ENCODE measurements at places on chromosomes 1 and 21.

DNA sequence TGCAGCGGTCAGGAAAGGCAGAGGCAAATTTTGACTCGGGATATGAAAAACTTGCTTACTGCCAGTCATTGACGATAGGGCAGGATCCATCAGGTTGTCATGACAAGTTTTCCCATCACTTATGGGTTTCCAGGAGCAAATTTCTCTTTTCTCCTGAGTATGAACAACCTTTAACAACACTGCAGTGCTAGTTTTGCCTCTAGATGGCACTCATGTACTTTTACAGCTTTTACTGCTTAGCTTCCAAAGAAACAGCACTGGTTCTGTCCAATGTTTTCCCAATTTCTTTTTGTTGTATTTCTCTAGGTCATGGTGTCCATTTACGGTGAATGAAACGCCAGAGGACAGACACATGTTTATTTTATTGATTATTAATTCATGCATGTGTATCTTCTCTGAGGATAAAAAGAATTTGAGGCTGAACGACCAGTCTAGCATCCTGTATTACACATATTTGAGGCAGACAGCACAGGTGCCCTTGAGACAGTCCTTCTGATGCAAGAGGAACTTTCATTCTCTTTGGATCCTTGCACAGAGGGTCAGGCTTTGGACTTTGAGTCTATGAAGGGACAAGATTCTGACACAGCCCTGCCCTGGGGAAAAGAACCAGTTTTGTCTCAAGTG lies 112.3 kb upstream of the TRABD2B start:
- peak; percentile 85 for DNase-seq

DNA sequence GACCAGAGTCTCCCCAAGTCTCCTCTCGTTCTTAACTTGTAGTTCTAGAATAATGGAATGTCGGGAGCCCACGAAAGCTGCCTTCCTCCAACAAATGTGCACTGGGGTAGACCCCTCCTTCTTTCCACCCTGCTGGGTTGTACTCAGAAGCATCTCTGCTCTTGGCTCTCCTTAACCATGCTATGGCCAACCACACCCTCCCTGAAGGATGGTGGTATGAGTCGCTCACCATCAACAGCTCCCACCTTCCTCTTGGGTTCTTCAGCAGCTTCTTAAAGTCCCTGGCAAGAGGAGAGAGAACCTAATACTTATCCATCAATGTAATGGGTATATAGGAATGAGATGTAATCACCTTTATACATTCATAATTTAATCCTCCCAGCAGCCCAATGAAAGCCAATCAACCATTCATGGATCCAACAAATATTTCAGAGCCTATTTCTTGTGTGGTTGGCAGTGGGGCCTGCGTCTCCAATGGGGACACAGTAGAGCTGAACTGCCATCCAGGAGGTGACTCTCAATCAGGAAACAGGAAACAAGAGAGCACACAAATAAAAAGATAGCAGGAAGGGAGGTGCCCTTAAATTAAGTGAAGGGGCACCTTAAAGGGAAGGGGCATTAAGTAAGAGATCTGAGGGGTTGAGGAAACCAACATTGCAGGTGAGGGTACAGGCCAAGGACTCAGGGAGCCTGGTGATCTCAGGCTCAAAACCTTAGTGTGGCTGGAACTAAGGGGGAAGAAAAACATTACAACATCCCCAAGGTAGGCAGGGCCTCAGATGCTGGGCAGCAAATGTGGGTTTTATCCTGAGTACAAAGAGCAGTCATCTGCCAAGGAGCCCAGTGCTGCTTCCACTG lies 64.4 kb upstream of the ETS2 start:
- DNase-seq: no peak

- no peak for DNase-seq
Observed at GRCh38 chr1:59366346-59366745, 69.5 kb downstream of the FGGY start.

DNA sequence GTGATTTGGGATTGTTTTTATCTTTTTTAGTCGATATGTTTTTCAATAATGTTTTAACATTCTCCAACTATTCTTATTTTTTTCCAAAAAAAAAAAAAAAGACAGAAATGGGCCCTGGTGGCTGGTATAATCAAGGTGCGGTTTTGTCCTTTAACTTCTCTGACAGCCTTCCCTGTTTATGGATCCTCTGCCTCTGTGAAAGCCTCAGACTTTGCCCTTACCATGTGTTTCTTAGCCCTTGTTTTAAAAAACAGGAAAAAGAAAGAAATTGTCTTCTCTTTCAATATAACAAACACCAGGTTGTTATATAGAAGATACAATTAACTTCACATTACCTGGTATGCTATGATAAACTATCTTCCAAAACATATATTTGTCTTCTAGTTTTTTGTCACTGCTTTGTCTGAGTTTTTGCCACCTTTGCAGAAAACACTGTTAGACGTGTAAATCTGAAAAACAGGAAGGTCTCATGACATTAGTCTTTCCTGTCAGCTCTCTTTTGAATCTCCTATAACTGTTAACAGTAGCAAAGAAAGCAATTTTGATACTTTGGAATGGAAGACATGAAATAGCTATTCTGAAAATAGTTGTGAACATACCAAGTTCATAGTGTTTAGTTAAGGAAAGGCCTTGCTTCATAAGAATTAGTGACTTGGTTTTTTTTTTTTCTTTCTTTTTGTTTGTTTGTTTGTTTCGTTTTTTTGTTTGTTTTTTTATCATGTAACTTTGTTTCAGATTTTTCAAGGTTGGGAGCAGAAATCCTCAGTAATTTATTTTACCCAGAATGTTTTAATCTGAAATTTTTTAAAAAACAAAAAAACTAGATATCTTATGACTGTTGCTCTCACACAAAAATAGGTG lies 31.7 kb upstream of the CACYBP start:
- DNase-seq: no peak

DNA sequence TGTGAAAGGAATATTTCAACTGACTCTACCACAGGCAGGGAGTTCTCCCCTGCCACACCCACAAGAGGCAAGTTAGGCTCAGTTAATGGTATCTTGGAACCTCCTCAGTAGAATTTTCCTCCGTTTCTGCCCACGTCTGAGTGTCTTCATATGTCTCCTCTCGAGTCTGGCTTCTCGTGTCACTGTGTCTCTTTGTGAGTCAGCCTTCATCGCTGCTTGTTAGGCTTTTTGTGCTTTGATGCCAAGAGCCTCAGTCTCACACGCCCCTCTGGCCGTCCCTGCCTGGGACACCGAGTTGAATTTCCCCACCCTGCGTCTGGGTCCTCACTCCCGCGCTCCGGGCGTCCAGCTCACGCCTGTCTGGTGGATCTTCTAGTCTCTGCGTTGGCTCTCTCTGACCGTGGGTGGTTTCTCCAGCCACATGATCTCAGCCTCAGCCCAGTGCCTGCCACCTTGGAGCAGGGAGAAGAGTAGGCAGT lies 125.7 kb upstream of the GADD45A start:
- DNase-seq: no peak

DNA sequence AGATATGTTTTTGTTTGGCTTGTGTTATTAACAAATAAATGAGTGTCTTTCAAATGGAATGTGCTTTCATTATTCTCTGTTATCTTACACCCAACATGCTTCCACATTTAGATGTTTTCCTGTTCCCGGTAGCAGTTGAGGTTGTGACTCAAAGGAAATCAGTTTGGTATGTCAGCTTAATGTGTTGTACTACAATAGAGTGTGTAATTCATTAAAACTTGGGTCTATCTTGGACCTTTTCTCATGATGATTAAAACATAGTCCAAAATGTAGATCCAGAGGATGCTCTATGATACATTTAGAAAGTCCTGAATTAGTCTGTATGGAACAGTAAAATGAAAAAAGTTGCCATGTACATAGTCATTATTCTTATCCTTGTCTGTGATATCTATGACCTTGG lies 26.7 kb downstream of the RTCA start:
- no peak for DNase-seq

GRCh38 chr21:33866826-33867225 lies 48.8 kb downstream of the ATP5PO start:
- no peak for DNase-seq

DNA sequence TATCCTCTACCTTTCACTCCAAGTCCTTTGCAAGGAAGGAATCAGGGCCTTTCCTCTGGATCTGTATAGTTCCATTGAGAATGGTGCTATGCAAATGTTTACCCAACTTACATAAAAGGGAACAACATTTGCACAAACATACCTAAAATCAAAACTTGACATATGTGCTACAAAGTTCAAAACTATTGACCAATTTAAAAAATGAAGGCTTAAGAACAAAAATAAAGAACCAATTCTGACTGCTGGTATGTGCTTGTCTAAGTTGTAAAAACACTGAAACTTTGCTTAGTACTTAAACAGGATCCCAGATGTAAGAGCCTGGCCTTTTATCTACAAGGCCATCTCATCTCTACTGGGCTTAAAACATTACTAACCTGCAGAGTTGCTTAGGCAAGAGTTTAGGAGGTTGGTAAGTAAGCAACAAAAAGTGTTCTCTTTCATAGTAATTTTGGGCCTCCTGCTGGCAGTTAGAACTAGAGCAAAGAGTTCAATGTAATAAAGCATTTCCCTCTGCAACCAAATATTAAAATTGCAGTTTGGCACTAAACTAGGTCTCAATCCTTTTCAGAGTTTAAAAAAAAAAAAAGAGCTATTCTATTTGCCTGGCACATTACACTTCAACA lies 2.0 kb downstream of the SCMH1 start:
- no peak for DNase-seq

DNA sequence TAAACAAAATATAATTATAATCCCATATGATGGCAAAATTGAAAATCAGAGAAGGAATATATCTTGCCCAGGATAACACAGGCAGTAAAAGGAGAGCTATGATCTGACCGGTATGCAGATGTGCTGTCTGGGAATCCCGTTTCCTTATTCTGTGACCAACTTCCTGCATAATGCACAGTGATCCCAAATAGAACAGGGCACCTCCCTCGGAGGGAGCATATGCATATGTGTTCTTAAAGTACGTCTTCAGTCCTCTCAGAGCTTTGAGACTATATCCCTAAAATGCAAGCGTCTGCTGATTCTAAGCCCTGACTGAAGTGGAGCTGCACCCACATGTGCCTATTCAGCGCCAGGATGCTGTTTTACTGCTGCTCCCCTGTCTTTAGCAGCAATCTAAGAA lies 366.1 kb upstream of the PTBP2 start:
- DNase-seq: no peak

GRCh38 chr1:239835946-239836440 lies 255.7 kb upstream of the FMN2 start:
- DNase-seq: no peak

GRCh38 chr1:31523769-31524168 lies 52.5 kb upstream of the TINAGL1 start:
- DNase-seq: no peak

- DNase-seq: peak; percentile 87
Observed at GRCh38 chr1:46036894-46037839, 95.3 kb downstream of the PIK3R3 start.

DNA sequence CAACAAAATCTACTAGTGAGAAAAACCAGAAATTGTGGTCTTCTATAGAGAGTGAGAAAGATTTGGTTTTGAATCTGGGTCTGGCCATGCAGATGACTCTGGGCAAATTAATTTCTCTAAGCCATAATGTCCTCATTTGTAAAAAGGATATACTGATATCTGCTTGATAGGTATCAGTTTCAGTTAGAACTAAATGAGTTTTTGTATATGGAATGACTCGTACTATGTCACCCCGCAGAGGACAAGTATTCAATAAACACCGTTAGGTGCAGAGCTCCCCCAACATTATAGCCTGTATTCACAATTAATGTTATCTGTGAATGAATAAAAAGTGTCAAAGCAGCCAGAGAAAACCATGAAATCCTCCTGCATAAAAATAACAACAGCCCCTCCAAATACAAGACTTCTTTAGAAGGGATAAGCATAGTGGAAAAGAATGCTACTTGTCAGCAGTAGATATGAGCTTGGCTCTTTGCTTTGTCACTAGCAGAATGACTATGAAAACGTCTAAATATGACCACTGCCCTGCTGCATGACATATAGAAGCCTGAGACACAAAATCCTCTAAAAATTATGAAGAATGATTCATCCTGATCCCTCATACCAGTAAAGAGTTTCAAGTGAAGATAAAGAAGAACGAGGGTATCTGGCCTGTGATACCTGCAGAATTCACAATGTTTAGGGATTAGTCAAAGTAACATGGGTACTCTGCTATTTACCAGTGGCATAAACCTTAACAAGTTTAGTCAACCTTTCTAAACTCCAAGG lies 17.8 kb downstream of the SCAF4 start:
- no peak for DNase-seq

DNA sequence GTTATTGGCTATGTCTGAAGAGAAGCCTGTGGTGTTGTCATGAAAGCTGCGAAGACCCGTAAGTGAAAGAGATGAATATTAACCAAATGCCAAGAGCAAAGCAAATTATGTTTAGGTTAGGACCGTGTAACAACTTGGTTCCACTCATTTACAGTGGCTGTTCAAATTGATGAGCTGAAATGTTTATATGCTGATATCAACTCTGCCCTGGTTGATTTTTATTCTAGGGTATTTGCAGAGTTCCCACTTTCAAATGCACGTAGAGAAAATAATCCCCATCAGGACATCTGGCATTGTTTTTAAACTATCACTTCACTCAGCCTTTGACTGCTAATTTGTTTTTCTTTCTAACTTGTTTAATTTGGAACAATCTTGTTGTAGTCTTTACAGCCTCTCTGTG lies 581.6 kb upstream of the ADAMTS5 start:
- DNase-seq: no peak

GRCh38 chr1:87170931-87171598 lies 157.6 kb upstream of the LMO4 start:
- no peak for DNase-seq

GRCh38 chr21:27017246-27017645 lies 50.4 kb upstream of the ADAMTS5 start:
- no peak for DNase-seq

DNA sequence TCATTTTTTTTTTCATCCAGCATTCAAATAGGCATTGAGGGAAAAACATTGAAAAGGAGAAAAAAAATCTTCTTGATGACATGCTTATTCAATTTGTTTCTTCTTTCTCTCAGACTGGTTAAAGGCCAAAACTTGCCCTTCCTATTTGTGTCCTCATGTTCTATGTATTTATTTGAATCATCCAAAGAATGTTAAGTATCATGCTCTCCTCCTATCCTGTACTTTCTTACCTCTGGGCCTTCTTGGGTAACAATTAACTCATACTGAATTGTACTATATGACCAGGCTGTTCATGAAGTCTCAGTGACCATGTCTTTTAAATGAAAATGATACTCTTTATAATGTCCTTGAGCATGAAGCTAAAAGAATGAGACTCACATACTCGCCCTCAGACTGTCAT lies 36.5 kb upstream of the DENND1B start:
- no peak for DNase-seq

- DNase-seq: no peak
Observed at GRCh38 chr21:45894450-45894825, 87.1 kb upstream of the COL6A1 start.
